Muscle of leg (tissue), 16 donors: ENCODE measurements at places on chromosomes 11 and 22.

DNA sequence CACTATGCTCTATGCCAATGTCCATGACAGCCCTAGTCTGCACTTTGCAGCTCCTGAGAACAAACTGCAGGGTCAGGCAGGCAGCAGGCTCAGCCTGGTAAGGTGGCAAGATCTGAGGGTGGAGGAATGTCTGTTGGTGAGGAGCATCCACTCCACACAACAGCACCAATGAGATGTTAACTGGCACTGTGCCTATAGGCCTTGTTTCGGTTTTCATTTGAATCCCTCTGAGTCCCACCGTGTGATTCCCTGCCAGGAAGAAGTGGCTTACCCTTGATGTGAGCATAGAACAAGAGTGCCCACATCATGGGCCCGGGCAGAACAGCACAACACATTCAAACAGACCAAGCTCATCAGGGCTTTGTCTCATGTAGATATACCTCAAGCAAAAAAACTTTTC is 44.1 kb upstream of the CHRM4 start:
- no peaks in the 10 kb centered on the region for H3K4me1 ChIP-seq
- DNase-seq, result no peak
- peaks cover 26% of the 10 kb centered on the region for H3K36me3 ChIP-seq

DNA sequence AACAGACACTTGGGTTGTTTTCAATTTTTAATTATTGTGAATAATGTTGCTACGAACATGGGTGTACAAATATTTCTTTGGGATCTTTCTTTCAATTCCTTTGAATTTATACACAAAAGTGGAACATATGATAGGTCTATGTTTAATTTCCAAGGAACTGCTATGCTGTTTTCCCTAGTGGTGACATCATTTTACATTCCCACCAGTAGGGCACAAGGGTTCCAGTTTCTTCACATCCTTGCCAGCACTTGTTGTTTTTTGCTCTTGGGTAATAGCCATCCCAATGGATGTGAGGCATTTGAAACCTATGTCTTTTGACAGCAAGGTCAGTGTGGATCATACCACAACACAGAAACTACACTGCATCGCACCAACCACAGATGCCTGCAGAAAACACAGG is 41.8 kb upstream of the SCN3B start:
- H3K27me3 ChIP-seq, result no peaks in the 10 kb centered on the region
- no peaks in the 10 kb centered on the region for H3K36me3 ChIP-seq
- no peaks in the 10 kb centered on the region for H3K4me1 ChIP-seq
- H3K4me3 ChIP-seq, result no peak overlapping the region
- no peak overlapping the region for H3K27ac ChIP-seq

DNA sequence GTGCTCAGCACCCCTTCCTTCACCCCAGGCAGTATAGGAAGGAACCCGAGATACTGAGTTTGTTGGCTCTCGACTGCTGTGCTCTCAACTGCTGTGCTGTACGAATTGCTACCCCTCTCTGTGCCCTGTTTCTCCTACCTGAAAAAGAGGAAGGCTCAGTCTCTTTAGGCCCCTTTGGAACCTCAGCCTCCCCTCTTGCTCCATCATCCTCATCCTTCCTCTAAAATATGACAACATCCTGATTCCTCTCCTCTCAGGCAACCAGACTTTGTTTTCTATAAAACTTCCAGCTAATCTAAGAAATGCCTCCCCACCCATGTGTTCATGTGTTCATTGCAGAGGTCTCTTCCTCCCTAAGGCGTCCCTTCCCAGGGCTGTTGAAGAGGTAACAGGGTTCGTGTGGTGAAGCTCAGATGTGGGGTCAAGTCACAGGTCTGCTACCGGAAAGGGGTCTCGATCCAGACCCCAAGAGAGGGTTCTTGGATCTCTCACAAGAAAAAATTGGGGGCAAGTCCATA is 35.5 kb upstream of the CD82 start:
- H3K36me3 ChIP-seq, result no peaks in the 10 kb centered on the region
- H3K27ac ChIP-seq, result peak overlapping the region; percentile 35
- peaks cover 2% of the 10 kb centered on the region for H3K27me3 ChIP-seq
- H3K4me1 ChIP-seq, result peaks cover 47% of the 10 kb centered on the region

GRCh38 chr11:94767701-94768601 is at the start of gene AMOTL1:
TSS of gene AMOTL1 (plus strand) at chr11:94768356. CDS start at chr11:94768512, 156 bp downstream.
- no peaks in the 10 kb centered on the region for H3K27me3 ChIP-seq
- peaks cover 23% of the 10 kb centered on the region for H3K4me1 ChIP-seq
- no peaks in the 10 kb centered on the region for H3K36me3 ChIP-seq
- DNase-seq, result peak; percentile 97

GRCh38 chr11:110165039-110165925 is 72.1 kb downstream of the ZC3H12C start:
- no peak overlapping the region for H3K27ac ChIP-seq
- H3K4me1 ChIP-seq, result no peaks in the 10 kb centered on the region
- H3K36me3 ChIP-seq, result peaks cover 21% of the 10 kb centered on the region
- H3K27me3 ChIP-seq, result no peaks in the 10 kb centered on the region

GRCh38 chr11:13962562-13963168 is at the start of gene SPON1:
TSS of gene SPON1 (plus strand) at chr11:13962723. CDS start at chr11:13962905, 182 bp downstream.
- H3K27ac ChIP-seq, result no peak within 1 kb of the TSS
- DNase-seq, result peak; percentile 85
- H3K27me3 ChIP-seq, result peaks cover 54% of the 10 kb centered on the region
- peaks cover 20% of the 10 kb centered on the region for H3K4me1 ChIP-seq

DNA sequence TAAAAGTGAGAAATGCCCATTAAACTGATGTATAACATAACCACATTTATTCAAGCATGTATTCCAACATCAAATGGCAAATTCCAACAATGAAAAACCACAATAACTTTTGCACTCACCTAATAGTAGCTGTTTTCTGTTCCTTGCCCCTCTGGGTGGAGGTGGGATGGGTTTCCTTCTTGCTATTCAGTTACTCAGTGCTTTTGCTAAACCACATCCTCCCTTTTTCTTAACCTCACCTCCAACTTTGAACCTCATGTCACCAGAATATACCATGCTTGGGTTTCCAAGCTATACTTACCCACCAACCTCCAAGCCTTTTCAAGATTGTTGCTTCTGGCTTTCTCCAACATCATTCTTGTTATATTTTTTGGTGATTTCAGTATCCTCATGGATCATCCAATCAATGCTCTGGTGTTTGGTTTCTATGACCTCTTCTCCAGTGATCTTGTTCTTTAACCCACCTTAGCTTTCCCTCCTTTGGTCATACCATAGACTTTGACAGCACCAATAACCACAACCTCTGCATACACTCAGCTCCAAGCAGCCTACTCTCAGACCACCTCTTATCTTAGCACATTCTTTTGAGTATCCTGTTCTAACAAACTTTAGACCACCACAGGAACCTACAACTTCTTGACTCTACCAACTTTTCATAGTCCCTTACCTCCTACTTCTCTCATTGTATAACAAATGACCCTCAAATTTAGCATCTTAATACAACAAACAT is 3.2 kb upstream of the CCDC15 start:
- no peak for DNase-seq
- H3K27me3 ChIP-seq, result no peaks in the 10 kb centered on the region
- H3K4me1 ChIP-seq, result peaks cover 10% of the 10 kb centered on the region
- H3K36me3 ChIP-seq, result no peaks in the 10 kb centered on the region

GRCh38 chr22:19890502-19891316 is 36.0 kb upstream of the GNB1L start:
- no peaks in the 10 kb centered on the region for H3K27me3 ChIP-seq
- DNase-seq, result no peak
- no peak overlapping the region for H3K4me3 ChIP-seq
- H3K4me1 ChIP-seq, result peaks cover 53% of the 10 kb centered on the region
- H3K27ac ChIP-seq, result no peak overlapping the region
- H3K36me3 ChIP-seq, result peaks cover 22% of the 10 kb centered on the region

- DNase-seq, result peak; percentile 64
- peaks cover 15% of the 10 kb centered on the region for H3K27me3 ChIP-seq
- no peak overlapping the region for H3K4me3 ChIP-seq
- peak overlapping the region; percentile 68 for H3K27ac ChIP-seq
- H3K36me3 ChIP-seq, result peaks cover 2% of the 10 kb centered on the region
Measured at GRCh38 chr11:46914363-46914762, 4.0 kb downstream of the LRP4 start.

GRCh38 chr11:65575568-65576231 is at the start of gene EHBP1L1:
TSS of gene EHBP1L1 (plus strand) at chr11:65576053. CDS start at chr11:65576303, 250 bp downstream.
- peaks cover 74% of the 10 kb centered on the region for H3K4me1 ChIP-seq
- H3K27me3 ChIP-seq, result no peaks in the 10 kb centered on the region
- H3K36me3 ChIP-seq, result peaks cover 41% of the 10 kb centered on the region
- DNase-seq, result peak; percentile 83
- H3K4me3 ChIP-seq, result peak within 1 kb of the TSS; percentile 89

GRCh38 chr11:57568330-57568766 is 876 bp upstream of the UBE2L6 start:
- no peaks in the 10 kb centered on the region for H3K36me3 ChIP-seq
- DNase-seq, result peak; percentile 86
- H3K4me3 ChIP-seq, result peak overlapping the region; percentile 91
- no peak overlapping the region for H3K27ac ChIP-seq

DNA sequence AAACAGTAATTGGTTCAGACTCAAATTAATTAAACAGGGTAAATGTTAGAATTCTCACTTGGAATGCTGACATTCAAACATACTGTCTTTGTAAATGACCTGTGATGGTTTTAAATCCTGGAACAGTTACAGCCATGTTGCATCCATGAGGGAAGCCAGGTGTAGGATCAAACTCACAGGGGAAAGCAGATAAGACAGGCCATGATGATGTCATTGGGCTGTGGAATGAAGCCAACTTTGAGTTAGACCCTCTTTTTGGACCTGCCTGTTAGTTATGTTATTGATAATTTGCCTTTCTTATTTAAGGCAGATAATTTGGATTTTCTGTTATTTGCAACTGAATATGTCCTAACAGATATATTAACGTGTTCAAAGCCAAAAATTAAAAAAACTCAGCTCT is 39.3 kb upstream of the ABTB2 start:
- DNase-seq, result no peak
- H3K4me1 ChIP-seq, result no peaks in the 10 kb centered on the region
- H3K27ac ChIP-seq, result no peak overlapping the region
- no peaks in the 10 kb centered on the region for H3K36me3 ChIP-seq
- H3K4me3 ChIP-seq, result no peak overlapping the region
- H3K27me3 ChIP-seq, result no peaks in the 10 kb centered on the region

- no peaks in the 10 kb centered on the region for H3K36me3 ChIP-seq
- H3K27ac ChIP-seq, result no peak overlapping the region
- peaks cover 17% of the 10 kb centered on the region for H3K27me3 ChIP-seq
- H3K4me1 ChIP-seq, result peaks cover 14% of the 10 kb centered on the region
- no peak overlapping the region for H3K4me3 ChIP-seq
Measured at GRCh38 chr22:22870577-22871404, 16.8 kb upstream of the IGLL5 start.

DNA sequence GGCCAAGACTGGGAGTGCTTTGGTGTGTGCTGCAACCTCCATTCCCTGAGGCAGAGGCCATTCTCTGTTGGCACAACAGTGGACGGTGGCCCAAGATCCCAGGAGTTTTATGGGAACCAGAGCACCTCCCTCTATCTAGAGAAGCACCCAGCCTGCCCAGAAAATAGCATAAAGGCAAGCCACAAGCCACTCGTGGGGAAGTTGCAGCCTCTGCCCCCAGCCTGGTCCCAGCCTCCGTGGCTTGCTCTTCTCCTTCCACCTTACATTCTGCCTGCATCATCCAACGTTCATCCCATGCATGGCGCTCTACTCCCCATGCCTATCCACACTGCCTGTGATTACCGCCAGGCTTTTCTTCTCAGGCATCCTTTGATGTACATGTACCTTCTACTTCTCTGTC is 15.8 kb downstream of the IL17RA start:
- peaks cover 35% of the 10 kb centered on the region for H3K36me3 ChIP-seq
- DNase-seq, result no peak

DNA sequence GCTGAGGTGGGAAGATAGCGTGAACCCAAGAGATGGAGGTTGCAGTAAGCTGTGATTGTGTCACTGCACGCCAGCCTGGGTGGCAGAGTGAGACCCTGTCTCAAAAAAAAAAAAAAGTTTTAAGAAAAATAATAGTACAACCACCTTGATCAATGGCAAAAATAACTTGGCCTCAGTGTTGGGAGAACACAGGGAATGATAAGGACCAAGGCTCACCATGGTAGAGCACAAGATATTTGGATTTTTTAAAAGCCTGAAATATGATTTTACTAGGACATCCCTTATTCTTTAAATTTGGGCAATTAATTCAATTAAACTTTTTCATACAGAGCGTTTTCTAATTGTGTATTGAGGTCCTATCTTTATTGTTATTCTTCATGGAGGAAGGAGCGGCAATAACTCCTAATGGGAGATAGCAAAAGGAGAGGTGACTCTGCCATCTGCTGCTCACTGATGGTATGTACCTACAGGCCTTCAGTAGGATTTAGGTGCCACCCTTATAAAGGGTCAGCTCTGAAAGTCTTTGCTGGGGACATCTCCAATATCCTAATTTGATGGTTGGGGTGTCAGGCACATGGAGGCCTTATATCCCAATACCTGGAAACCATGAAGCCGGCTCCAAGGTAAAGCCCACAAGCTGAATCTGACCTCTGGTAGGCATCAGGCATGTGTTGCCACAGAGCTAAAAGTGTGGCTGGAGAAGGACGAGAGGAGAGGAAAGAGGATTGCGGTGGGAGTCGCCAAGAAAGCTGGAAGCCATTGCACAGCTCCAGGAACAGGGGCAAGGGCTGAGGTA is 21.9 kb upstream of the POLD3 start:
- no peaks in the 10 kb centered on the region for H3K27me3 ChIP-seq
- H3K4me1 ChIP-seq, result no peaks in the 10 kb centered on the region
- peak; percentile 44 for DNase-seq

DNA sequence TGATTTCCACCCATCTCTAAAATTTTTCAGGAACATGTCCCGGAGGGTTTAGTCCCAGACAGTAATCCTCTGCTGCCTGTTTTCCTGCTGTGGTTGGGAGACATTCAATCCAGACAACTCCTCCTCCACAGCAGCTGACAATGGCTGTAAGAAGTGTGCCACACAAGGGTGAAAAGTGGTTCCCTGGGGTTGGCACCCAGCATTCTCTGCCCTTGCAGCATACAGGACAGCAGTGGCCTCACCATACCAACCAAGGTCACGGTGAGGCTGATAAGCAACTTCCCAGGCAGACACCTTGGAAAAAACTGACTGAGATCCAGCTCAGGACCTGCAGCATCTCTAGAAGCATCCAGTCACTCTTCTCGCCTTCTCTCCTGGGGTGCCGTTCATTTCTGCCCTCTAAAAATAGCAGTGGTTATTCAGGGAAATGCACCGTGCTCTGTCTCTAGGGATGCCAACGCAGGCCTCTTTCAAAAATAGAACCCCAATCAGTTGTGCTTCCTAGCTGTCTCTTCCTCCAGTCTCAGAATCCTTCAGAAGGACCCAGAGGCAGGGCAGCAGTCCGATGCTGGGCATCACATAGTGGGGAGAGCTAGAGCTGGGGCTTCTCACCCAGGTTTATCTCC is 241.0 kb downstream of the TENM4 start:
- DNase-seq, result no peak
- peak overlapping the region; percentile 24 for H3K27ac ChIP-seq
- H3K4me3 ChIP-seq, result no peak overlapping the region
- peaks cover 10% of the 10 kb centered on the region for H3K4me1 ChIP-seq

GRCh38 chr11:38990139-38990538 is 2392.1 kb upstream of the RAG2 start:
- H3K27ac ChIP-seq, result no peak overlapping the region
- H3K36me3 ChIP-seq, result no peaks in the 10 kb centered on the region
- H3K27me3 ChIP-seq, result no peaks in the 10 kb centered on the region
- H3K4me1 ChIP-seq, result no peaks in the 10 kb centered on the region
- DNase-seq, result no peak
